ENCODE measurements at places on chromosomes 3 and 15. TPM values are rescaled to one million over a fixed set of nuclear protein-coding genes. Genes with fewer than 3 reads are reported as not detected.

DNA sequence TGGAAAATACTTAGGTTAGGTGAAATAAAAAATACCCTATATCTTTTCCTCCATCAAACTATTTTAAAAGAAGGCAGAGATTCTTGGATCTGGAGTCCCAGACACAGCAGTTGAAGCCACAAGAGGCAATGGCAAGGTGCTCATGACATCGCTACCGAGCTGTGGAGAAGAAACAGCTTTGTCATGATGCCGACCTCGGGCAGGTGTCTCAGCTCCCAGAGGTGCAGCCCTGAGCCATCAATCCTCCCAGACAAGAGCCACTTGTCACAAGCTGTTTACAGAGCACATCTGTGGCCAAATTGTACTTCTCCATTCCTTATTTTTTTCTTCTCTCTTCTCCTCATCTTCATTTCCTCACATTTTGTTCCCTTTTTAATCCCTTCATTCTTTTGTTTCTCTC, 50.8 kb downstream of the GPR176 start:
- H3K27me3 ChIP-seq = peaks cover 14% of the 10 kb centered on the region
- DNase-seq = no peak
- H3K4me3 ChIP-seq = no peak overlapping the region

GRCh38 chr3:112372396-112372795, 39.4 kb downstream of the CD200 start:
- H3K36me3 ChIP-seq = no peaks in the 10 kb centered on the region
- no peak overlapping the region for H3K4me3 ChIP-seq
- no peak for DNase-seq
- no peaks in the 10 kb centered on the region for H3K27me3 ChIP-seq
- no peak overlapping the region for H3K27ac ChIP-seq

- no peaks in the 10 kb centered on the region for H3K27me3 ChIP-seq
- H3K36me3 ChIP-seq = peaks cover 14% of the 10 kb centered on the region
- no peak overlapping the region for H3K27ac ChIP-seq
- peaks cover 6% of the 10 kb centered on the region for H3K4me1 ChIP-seq
- no peak for DNase-seq
- no peak overlapping the region for H3K4me3 ChIP-seq
These were observed 26.4 kb upstream of the P4HTM start for GRCh38 chr3:48963591-48963990.

- no peak for DNase-seq
- no peaks in the 10 kb centered on the region for H3K4me1 ChIP-seq
- no peak overlapping the region for H3K27ac ChIP-seq
- H3K27me3 ChIP-seq = peaks cover 12% of the 10 kb centered on the region
- no peak overlapping the region for H3K4me3 ChIP-seq
These were observed 174.9 kb upstream of the SNTN start for GRCh38 chr3:63477494-63478129.

- no peaks in the 10 kb centered on the region for H3K4me1 ChIP-seq
- H3K27ac ChIP-seq = no peak overlapping the region
- no peaks in the 10 kb centered on the region for H3K27me3 ChIP-seq
These were observed 50.8 kb downstream of the GXYLT2 start for GRCh38 chr3:72938471-72939265.

- no peak for DNase-seq
- no peaks in the 10 kb centered on the region for H3K36me3 ChIP-seq
- peaks cover 9% of the 10 kb centered on the region for H3K27me3 ChIP-seq
- H3K4me3 ChIP-seq = no peak overlapping the region
- no peak overlapping the region for H3K27ac ChIP-seq
- no peaks in the 10 kb centered on the region for H3K4me1 ChIP-seq
These were observed 44.4 kb downstream of the PDZRN3 start for GRCh38 chr3:73580343-73580742.

GRCh38 chr15:63434576-63435186, 53.0 kb upstream of the CA12 start:
- no peak overlapping the region for H3K4me3 ChIP-seq
- H3K27me3 ChIP-seq = no peaks in the 10 kb centered on the region
- H3K27ac ChIP-seq = no peak overlapping the region
- H3K36me3 ChIP-seq = no peaks in the 10 kb centered on the region
- peaks cover 37% of the 10 kb centered on the region for H3K4me1 ChIP-seq

DNA sequence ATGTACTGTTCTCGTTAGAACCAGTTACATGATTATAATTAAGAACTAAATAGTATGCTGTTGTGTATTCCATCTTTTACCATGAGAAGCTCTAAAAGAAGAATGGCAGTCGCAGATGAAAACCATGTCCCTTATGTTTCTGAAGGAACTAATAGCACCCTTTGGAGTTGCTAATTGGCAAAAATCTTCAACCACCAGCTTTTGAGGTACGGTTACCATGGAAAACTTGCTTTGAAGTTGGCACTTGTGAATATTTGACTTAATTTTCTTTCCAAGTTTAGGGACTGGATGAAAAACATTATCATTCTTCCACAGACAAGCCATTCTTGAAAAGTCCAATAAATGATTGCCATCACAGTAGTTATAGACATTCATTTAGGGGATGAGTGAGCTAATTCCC, 666.6 kb upstream of the ROBO1 start:
- H3K36me3 ChIP-seq = peaks cover 3% of the 10 kb centered on the region
- H3K27me3 ChIP-seq = no peaks in the 10 kb centered on the region
- DNase-seq = no peak
- H3K4me1 ChIP-seq = no peaks in the 10 kb centered on the region

DNA sequence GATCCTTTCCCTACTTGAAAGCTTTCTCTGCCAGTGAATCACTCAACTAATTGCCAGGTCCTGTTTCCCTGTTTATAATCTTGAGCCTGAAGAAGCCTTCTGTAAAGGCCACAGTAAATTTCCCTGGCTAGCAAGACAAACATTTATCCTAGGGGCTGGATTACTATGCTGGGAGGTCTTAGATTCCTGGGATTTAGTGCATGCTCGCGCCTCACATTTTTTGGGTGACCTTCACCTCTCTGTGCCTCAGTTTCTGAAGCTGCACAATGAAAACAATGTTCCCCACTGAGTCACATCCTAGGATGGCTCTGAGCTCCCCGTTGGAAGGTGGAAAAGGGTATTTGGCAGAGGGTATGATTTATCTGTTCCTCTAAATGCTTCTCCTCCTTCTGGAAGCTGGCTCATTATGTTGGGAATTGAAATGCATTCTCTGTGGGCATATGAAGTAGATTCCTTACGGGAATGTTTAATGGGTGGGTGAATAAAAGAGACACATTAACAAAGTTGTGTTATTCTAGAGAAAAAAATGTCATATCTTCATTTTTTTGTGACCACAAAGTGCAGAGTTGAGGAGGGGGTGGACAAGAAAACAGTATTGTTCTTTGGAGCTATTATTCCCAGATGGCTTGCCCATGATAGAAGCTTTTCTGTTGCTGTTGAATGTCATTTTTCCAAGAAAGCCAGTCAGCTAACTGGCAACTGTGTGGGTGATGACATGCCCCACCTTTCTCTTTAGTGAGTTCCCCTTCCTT, 32.4 kb downstream of the LSM3 start:
- no peak overlapping the region for H3K27ac ChIP-seq
- H3K4me1 ChIP-seq = no peaks in the 10 kb centered on the region
- no peak for DNase-seq
- no peaks in the 10 kb centered on the region for H3K36me3 ChIP-seq
- H3K4me3 ChIP-seq = no peak overlapping the region
- no peaks in the 10 kb centered on the region for H3K27me3 ChIP-seq

GRCh38 chr3:414063-414462, 217.5 kb downstream of the CHL1 start:
- no peaks in the 10 kb centered on the region for H3K36me3 ChIP-seq
- DNase-seq = no peak
- no peaks in the 10 kb centered on the region for H3K27me3 ChIP-seq
- no peak overlapping the region for H3K27ac ChIP-seq

DNA sequence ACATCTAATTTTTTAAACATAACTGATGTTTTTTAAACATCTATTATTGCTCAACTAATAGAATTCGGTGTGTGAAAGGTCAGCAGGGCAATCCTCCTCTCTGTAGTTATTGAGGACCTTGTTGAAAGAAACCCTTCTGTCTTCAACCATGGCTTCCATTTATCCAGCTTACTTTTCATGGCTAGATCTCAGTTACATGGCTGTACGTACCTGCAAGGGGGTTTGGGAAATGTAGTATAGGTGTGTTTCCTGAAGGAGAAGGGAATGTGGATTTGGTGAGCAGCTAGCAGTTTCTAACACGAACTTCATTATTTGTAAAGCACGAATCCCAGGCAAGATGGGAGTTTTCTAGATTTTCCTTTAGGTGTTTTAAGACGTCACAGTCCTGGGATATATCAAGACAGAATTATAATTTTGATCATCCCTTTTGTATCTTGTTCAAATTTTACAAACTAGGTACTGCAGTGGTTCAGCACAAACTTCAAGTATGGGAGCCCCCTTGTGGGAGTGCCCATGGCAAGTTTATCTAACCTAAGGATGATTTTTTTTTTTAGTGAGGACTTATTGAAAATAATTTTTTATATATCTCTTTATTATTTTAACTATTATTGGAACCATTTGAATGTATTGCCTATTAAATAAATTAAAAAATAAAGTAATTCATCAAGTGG, 41.6 kb downstream of the FBXL2 start:
- peaks cover 18% of the 10 kb centered on the region for H3K27me3 ChIP-seq
- no peak overlapping the region for H3K27ac ChIP-seq
- no peak for DNase-seq
- no peaks in the 10 kb centered on the region for H3K4me1 ChIP-seq

GRCh38 chr3:94093151-94093550, 30.3 kb downstream of the NSUN3 start:
- H3K4me1 ChIP-seq = peaks cover 5% of the 10 kb centered on the region
- H3K27ac ChIP-seq = no peak overlapping the region
- H3K27me3 ChIP-seq = no peaks in the 10 kb centered on the region
- H3K36me3 ChIP-seq = peaks cover 14% of the 10 kb centered on the region

DNA sequence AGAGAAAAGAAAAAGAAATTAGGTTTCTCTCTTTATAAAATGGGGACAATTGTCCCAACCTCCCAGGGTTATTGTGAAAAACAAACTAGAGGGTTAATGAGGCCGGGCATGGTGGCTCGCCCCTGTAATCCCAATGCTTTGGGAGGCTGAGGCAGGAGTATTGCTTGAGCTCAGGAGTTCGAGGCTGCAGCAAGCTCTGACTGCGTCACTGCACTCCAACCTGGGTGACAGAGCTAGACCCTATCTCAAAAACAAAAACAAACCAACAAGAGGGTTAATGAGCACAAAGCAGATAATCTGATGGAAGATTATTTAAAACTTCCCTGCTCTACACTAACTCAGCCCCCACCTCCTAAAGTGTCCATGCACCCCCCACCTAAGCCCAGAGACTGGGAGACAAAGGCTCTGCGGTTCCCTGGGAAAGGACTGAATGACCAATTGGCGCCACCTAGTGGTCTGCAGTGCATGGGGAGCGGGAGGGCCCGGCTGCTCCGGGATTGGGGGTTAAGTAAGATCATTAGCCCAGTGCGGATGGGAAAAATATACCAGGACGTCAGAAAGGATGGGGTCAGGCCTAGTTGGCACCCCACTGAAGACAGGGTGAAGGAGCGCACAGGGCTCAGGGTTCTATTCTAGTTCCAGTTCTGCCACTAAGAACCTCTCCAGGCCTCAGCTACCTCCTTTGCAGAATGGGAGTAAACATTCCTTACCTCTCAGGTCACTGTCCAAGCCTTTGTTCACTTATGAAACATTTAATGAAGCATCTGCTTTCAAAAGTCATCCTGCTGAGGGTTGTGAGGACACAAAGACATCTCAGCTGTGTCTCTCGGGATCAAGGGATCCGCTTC, 15.6 kb downstream of the PIF1 start:
- H3K36me3 ChIP-seq = no peaks in the 10 kb centered on the region
- H3K4me3 ChIP-seq = no peak overlapping the region
- DNase-seq = peak; percentile 56
- no peak overlapping the region for H3K27ac ChIP-seq
- peaks cover 2% of the 10 kb centered on the region for H3K27me3 ChIP-seq
- H3K4me1 ChIP-seq = peaks cover 3% of the 10 kb centered on the region

DNA sequence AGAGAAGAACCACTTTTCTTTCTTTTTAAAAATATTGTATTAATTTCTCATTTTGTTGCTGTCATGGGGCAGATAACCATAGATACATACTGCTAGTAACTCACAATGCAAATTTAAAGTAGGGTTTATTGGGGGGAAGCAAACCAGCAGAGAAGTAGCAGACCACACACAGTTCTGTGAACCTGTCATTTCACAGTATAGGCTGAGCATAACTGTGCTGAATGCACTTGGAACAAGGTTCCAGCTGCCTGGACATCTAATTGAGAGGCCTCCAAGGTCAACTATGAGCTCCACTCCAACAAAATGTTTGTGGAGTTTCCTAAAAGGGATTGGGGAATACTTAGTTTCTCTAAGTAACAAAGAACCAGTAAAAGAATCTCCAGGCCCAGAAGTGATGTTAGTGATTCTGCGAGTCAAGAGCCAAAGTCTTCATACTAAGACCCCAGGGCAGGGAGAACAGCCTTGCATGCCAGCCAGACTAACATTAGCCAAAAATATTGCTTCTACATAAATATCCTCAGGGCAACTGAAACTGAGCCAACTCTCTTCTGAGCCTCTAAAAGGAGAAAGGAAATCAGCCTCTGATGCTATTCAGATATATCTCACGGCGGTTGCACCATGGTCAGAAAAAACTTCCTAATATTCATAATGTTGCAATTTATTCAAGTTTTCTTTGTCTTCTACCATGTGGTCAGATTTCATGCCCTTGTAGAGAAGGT, 856.4 kb upstream of the ALCAM start:
- no peak overlapping the region for H3K4me3 ChIP-seq
- no peaks in the 10 kb centered on the region for H3K27me3 ChIP-seq
- no peaks in the 10 kb centered on the region for H3K4me1 ChIP-seq
- no peak for DNase-seq

- no peaks in the 10 kb centered on the region for H3K27me3 ChIP-seq
- no peak for DNase-seq
- peak overlapping the region; percentile 86 for H3K27ac ChIP-seq
- H3K4me1 ChIP-seq = peaks cover 73% of the 10 kb centered on the region
These were observed 17.7 kb downstream of the STAG1 start for GRCh38 chr3:136734382-136735070.

Gene LRRIQ4
- total RNA-seq = not detected

Gene FETUB
- total RNA-seq = not detected

Gene NME9
- 1.2 TPM for total RNA-seq

Gene GPR156
- total RNA-seq = not detected

Gene GABRR3
- not detected for total RNA-seq

Gene NUP210
- total RNA-seq = 141 TPM

Gene ZNF501
- total RNA-seq = 4.5 TPM

Gene SLC2A2
- not detected for total RNA-seq

Gene FBLN2
- total RNA-seq = 9.5 TPM

All from naive thymus-derived CD8-positive, alpha-beta T cell (primary cell).